AG04450 (cell line): ENCODE measurements at places on chromosomes 6 and 20. TPM values are rescaled to one million over a fixed set of nuclear protein-coding genes. Genes with fewer than 3 reads are reported as not detected.

- no peak for DNase-seq
These were observed 889.5 kb downstream of the EYS start for GRCh38 chr6:64817525-64817924.

- DNase-seq, result no peak
These were observed 35.9 kb downstream of the CDYL start for GRCh38 chr6:4812068-4812467.

DNA sequence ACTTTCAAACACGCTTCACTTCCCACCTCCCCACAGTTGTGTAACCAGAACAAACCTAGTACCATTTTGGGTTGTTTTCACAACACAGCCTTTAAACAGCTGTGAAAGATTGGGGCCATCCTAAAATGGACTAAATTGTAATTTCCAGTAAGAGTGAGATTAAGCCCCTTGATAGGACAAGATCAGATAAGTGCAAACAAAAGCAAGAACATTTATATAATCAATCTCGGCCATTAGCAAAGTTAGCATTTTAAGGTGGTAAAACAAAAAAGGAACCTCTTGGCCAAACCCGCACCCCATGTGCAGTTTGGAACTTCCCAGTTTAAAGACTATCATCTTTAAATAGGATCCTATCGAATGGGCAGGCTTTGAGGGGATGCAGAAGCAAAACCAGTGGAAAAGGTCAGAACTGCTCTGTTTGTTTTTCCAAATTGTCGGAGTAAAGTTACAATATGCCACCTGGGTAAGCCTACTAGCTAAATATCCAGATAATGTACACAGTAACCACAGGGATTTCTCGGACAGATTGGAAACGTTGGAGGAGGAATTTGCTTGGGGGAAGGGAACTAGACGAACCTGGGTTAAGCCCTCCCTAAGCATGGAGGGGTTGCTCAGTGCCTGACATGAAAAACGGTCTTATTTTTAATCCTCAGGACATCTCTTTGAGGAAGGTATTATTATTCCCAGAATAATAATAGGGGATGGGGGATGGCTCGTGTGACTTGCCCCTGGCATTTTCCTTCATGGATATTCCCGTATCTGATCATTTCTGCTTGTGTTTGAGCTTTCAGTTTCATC is 159.8 kb upstream of the SALL4 start:
- no peak for DNase-seq

GRCh38 chr6:44593539-44593944 is 206.0 kb downstream of the CDC5L start:
- peak; percentile 26 for DNase-seq

DNA sequence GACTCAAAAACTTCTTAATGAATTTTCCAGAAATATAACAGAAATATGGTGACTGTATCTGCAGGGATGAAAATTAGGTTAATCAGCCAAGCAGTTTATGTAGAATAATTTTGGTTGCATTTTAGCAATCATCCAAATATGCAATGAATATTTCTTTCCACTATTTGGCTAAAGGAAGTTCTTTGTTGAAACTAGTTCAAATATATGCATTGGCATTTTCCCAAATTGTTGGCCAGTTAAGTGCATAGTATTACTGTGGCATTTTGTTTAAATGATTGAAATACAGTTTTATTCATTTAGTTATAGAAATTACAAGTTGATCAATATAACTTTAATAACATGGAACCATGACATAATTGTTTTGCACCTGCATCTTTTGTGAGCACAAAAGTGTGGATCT is 115.5 kb downstream of the DOK5 start:
- DNase-seq, result no peak

GRCh38 chr6:10534419-10534762 is 13.2 kb downstream of the GCNT2 start:
- no peak for DNase-seq

DNA sequence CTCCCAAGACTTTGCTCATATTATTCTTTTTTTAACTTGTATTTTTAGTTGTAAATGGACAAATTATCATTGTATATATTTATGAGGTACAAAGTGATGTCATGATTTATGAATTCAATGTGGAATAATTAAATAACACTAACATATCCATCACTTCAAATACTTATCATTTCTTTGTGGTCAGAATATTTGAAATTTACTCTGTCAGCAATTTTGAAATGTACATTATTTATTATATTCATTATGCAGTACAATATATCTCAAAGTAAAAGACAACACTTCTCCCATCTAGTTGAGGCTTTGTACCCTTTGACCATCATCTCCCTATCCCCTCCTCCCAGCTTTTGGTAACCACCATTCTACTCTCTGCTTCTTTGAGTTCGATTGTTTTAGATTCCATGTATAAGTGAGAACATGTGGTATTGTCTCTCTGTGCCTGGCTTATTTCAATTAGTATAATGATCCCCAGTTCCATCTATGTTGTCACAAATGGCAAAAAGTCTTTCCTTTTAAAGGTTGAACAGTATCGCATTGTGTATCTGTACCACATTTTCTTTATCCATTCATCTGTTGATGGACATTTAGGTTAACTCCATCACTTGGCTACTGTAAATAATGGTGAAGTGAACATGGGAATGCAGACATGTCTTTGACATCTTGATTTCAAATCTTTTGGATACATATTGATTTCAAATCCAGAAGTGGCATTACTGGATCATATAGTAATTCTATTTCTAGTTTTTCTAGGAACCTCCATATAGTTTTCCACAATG is 197.2 kb downstream of the KIF6 start:
- no peak for DNase-seq

- no peak for DNase-seq
These were observed 584.4 kb downstream of the PKHD1 start for GRCh38 chr6:51502996-51503395.

- DNase-seq, result no peak
These were observed 41.5 kb downstream of the CDC40 start for GRCh38 chr6:110221738-110222137.

GRCh38 chr6:53026526-53026925 is 31.4 kb upstream of the GSTA4 start:
- DNase-seq, result no peak

DNA sequence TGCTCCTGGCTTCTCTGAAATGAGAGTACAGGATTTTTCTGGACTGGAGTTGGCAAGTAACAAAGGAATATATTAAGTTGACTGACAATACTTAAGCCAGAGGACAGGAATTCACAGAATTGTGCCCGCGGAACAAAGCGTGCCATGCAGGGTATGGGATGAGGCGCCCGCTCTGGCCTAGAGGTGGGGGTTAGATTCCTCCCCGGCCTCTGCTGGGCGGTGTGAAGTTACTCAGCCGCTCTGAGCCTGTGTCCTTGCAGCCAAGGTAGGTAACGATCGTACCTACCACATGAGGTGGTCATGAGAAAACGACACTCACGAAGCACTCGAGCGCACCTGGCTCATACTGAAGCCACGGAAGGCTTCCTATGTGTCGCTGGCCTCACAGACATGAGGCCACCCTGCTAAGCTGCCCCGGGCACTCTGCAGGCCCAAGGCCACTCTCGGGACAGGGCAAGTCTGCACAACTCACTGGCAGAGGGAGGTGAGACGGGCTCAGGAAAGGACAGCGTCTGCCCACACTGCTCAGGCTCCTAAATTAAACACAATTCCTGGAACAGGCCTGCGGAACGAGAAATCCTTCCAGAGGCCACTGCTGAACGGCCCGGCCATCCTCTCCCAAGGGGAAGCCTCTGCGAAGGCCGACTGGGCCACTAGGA is 70.8 kb downstream of the PSMG4 start:
- no peak for DNase-seq

- no peak for DNase-seq
These were observed 22.0 kb upstream of the CGA start for GRCh38 chr6:87116922-87117321.

- DNase-seq, result no peak
These were observed 77.3 kb downstream of the RAMACL start for GRCh38 chr6:166509193-166509592.

DNA sequence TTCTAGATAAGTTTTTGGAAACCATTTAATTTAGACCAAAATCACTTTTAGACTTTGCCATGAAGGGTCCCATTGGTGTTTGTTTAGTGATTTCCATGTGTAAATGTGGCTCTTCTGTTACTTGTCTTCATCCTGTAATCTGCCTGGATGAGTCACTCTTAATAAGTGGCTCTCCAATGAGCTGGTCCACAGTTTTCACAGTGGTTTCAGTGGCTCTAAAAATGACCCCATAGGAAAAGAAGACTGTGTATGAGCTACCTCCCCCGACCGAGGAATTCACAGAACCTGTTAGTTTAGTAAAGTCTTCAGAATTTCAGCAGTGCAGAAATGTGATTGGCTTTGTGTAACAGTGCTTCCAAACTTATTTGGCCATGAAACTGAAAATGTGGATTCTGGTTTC is 492.0 kb upstream of the MARCKS start:
- no peak for DNase-seq

- DNase-seq, result no peak
These were observed 32.7 kb downstream of the LYRM2 start for GRCh38 chr6:89605861-89606260.

Gene KHDC1
- polyA plus RNA-seq, result 5.9 and 6.5 TPM in 2 replicates

Gene TM9SF4
- 75.6 and 83.9 TPM in 2 replicates for polyA plus RNA-seq

Gene CLVS2
- polyA plus RNA-seq, result not detected in 2 replicates

Gene WFDC12
- not detected in 2 replicates for polyA plus RNA-seq

Gene HUS1B
- 0.10 and 0.17 TPM in 2 replicates for polyA plus RNA-seq

Gene TMEM14B
- polyA plus RNA-seq, result 104 and 148 TPM in 2 replicates

Gene EPB41L1
- polyA plus RNA-seq, result 17.8 and 23.6 TPM in 2 replicates

Gene RRP36
- 50.3 and 54.0 TPM in 2 replicates for polyA plus RNA-seq

Gene HTR1B
- polyA plus RNA-seq, result 0.86 and 1.5 TPM in 2 replicates
